NCI-H1930 (cell line): ENCODE measurements at places on chromosomes 4 and X.
A peak's percentile ranks its signal among the peaks of the same experiment; 100 is the strongest.

GRCh38 chr4:105246712-105247111, 100.0 kb downstream of the TET2 start:
- no peak for DNase-seq

DNA sequence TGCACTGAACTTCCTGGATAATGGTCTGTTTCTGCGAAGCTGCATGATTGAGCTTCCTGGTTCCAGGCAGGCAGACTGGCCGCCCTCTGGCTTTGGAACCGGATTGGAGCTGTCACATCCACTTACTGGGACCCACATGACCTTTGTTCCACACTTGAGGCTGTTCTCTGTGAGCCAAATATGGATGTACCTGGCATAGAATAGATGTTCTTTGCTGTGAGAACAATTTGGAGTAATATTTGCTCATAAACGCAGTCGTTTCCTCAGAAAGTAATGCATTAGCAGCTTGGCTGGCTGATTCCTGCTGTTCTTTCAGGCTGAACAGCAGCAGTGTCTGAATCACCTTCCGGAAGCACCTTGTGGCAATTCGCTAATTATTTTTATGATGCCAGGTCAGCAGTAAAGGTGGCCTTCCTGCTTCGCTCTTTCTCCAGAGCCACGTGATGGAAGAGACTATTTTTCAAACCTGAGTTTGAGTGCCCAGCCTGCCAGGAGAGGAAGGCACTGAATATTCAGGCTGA, 78.1 kb upstream of the BOD1L1 start:
- no peak for DNase-seq

- peak; percentile 23 for DNase-seq
Measured at GRCh38 chrX:49291615-49292337, 11.7 kb upstream of the GAGE10 start.

- no peak for DNase-seq
Measured at GRCh38 chr4:108635070-108635655, 14.8 kb downstream of the RPL34 start.

DNA sequence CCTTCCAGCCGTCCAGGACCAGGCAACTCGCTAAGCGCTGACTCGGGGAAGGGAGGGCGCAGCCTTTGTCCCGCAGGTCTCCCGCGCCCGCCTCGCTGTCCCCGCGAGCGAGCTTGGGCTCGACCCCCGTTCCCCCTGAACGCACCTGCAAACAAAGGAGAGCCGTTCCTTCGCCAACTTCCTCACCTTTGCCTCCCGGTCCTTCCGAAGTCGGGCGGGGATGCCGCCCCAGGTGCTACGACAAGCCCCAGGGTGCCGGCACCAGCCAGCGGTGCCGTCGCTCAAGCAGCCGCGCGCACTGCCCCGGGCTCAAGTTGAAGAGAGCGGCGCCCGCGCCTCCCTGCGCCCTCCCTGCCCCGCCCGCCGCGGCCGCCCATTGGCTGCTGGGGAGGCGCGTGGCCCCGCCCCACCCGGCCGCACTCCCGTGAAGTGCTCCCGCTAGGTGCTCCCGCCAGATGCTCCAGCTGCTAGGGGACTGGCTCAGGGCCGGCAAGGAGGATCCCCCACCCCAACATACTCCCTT, 107.1 kb downstream of the NSUN7 start:
- DNase-seq = no peak

GRCh38 chr4:10045481-10045880, 24.2 kb upstream of the SLC2A9 start:
- no peak for DNase-seq

DNA sequence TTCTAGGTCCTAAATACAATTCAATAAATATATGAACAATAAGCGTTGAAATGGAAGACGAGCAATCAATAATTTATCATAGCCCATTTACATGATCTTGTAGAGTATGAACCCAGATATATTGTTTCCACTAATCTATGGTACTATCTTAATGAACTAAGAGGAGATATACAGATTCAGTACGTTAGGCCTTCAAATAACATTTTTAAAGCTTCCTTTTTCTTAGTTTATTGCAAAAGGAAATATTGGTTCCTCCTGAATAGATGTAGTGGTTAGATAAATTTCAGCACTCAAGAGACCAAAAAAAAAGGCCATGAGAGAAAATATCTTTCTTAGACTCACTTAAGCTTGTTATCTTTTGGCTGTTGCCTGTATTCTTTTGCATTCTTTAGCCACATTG, 147.5 kb upstream of the PITX2 start:
- DNase-seq = no peak

- DNase-seq = no peak
Measured at GRCh38 chr4:531076-531475, 32.1 kb downstream of the PIGG start.

DNA sequence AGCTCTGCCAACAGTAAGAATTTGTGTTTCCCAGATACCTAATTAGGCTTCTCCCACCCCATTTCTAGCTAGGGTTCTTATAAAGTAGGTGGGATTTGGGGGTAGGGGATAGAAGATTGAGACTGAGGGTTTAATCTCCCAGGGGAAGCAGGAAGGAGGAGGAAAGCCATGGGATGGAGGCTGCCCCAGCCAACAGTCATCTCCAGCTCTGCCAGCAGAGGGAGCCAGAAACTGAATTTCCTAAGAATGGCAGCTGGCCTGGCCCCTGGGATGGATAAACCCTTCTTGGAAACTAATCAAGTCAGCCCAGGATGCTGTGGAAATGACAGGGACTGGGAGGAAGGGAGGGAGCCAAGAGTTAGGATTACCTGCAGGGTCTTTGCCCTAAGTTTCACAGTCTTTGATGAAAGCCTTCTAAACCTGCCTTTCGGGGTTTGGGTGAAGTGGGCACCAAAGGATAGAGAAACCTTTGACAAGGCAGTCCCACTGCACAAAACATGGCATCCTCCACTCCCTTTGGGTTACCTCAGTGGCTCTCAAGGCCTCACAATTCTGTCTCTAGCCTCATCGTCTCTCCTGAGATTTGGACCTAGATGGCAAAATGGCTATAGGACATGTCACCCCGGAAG, 6.7 kb upstream of the ERCC6L start:
- DNase-seq = peak; percentile 1

GRCh38 chrX:97398030-97398551, 514.4 kb downstream of the RPA4 start:
- no peak for DNase-seq

DNA sequence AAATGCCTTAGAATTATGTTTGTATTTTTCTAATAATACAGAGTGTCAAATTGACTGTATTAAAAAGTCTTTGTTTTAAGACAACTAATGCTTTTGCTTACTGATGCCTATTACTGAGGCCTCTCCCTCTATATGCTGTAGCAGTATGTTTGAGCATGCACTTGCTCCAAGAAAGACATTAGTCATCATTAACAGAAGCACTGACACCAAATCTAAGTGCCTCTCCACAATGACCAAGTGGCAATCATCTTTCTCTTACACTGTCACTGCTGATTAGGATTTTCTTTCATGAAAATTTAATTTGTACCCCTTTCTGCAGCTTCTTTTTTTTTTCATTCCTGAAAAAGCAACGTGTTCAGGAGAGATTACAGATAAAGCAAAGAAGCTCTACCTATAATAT, 11.1 kb upstream of the MAB21L2 start:
- no peak for DNase-seq
